ENCODE measurements at places on chromosomes 7 and 10.

- DNase-seq: no peak
Observed at GRCh38 chr7:123539871-123540270, 5.5 kb upstream of the IQUB start.

GRCh38 chr10:2262878-2263277, 525.6 kb upstream of the ADARB2 start:
- DNase-seq: no peak

GRCh38 chr10:54797636-54798321, 3.3 kb downstream of the PCDH15 start:
- DNase-seq: no peak

- DNase-seq: no peak
Observed at GRCh38 chr7:112452102-112452888, 2.0 kb downstream of the IFRD1 start.

DNA sequence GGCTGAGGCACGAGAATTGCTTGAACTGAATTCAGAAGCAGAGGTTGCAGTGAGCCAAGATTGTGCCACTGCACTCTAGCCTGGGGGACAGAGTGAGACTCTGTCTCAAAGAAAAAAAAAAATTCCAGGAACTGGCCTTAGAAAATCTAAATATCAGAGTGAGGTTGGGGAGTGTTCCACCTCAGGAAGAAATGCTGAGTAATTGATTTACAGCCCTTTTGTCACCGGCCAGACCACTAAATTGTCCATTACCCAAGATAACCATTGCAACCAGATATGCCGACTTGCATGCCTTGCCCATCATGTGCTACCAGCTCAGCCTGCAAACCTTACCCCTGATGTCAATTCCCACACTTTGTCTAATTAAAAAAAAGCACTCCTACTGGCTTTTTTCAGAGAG, 42.4 kb downstream of the CRCP start:
- DNase-seq: no peak

DNA sequence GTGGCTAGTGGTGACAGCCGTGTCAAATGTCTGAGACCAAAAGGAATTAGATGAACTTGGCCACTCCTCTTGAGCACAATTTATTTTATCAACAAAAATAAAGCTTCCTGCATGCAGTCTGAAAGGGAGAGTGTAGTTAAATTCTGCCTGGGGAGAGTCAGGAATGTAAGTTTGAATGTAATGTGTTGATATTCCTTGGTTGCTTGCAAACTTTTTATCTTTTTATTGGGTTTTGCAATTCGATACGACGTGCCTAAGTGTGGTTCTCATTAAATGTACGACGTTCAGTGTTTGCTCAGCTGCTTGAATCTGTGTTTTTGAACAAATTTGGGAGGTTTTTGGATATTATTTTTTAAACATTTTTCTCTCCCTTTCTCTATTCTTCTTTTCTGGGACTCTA, 839.9 kb downstream of the CCSER2 start:
- no peak for DNase-seq

GRCh38 chr7:114084472-114085312, 165.9 kb upstream of the PPP1R3A start:
- no peak for DNase-seq

DNA sequence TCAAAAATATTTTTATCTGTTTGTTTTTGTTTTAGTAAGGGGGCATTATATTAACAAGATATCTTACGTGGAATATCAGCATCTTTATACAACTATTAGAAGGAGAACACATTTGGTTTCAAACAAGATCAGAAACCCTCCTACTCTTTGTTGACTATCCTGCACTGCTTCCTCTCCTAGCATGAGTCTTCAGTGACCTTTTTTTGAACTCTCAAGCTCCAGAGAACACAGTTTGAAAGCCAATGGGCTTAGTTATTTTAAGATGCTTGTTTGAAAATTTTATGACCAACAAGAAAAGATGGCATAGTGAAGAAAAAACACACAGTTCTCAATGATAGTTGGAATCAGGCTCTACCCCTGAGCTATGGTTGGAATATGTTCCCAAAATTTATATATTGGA, 37.2 kb upstream of the RTKN2 start:
- DNase-seq: no peak
